ENCODE measurements at places on chromosomes 11 and 22. TPM values are rescaled to one million over a fixed set of nuclear protein-coding genes. Genes with fewer than 3 reads are reported as not detected.

TRIM5 gene
- polyA plus RNA-seq: 21.9 TPM

- no peak for DNase-seq
These were observed 37.8 kb downstream of the KCNQ1OT1 start for GRCh38 chr11:2662024-2662312.

MYEOV gene
- polyA plus RNA-seq: 113 TPM

DNA sequence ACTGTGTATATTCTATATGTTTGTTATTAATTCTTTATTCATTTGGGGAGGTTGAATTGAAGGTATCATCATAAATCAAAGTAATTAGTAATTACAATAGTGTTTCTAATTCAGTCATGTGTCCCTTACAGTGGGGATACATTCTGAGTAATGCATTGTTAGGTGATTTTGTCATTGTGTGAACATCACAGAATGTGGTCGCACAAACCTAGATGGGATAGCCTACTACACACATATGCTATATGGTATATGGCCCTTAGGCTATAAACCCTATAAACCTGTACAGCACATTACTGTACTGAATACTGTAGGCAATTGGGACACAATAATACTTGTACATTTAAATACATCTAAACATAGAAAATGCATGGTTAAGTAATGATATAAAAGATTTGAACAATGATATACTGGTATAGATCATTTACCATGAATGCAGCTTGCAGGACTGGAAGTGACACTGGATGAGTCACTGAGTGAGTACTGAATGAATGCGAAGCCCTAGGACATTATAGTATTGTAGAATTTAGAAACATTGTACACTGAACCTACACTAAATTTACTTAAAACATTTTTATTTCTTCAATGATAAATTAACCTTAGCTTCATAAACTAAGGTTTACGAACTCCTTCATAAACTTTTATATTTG is 936.2 kb upstream of the CHORDC1 start:
- DNase-seq: no peak

DNA sequence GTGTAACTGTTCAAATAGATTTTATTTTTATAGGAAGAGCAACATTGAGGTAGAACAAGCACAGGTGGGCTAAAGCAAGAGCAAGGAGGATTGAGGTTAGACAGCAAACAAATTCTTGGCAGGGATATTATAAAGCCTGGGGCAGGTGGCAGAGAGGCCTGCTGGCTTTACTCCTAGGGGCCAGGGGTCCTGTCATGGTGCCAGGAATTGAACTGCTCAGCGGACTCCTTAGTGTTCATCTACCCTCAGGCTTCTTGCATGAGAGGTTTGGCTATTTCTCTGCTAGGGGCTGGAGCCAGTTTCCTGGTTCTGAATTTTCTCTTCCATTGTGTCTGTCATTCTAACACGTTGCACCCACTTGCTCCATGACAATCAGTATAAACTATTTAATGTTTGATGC is 217.2 kb upstream of the NCAM1 start:
- DNase-seq: no peak
